ENCODE measurements at places on chromosomes 4 and X. TPM values are rescaled to one million over a fixed set of nuclear protein-coding genes. Genes with fewer than 3 reads are reported as not detected.

- no peak for DNase-seq
These were observed 12.7 kb upstream of the ZNF330 start for GRCh38 chr4:141207961-141208360.

The RAB33B gene
- total RNA-seq, result 9.5 TPM

The CPLX1 gene
- 0.20 TPM for total RNA-seq

DNA sequence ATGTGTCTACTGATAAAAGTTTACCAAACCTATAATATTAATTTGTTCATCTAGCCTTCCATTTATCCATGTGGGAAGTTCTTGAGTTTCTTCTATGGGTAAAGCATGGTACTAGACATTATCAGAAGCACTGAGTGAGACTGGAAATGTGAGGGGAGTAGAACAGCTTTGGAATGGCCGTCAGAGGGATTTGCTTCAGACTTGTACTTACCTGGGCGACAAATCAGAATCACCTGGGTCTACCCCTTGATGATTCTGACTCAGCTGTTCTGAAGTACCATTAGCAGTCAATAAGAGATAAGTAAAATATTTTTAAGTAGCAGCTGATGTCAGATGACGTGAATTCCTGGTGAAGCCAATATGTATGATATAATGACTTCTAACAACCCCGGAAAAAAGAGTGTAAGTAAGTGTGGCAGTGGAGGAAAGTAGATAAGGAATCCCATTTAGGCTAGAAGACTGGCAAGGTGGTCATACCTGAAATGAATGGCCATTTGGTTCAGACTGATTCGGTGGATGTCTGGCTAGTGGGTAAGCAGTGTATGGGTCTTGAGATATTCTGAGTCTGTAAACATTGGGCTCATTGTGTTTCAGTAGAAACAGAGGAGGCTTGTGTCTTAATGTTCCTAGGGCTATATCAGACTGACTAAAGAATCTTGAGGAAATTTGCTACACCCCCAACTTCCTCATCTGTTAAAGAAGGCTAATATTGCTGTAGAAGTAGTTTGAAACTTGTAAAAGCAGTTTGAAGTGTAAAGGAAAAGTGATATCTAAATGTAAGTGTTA lies 409.2 kb downstream of the NKX6-1 start:
- DNase-seq, result no peak

The CSN3 gene
- total RNA-seq, result not detected

The SERPINA7 gene
- not detected for total RNA-seq

The POU4F2 gene
- total RNA-seq, result not detected

DNA sequence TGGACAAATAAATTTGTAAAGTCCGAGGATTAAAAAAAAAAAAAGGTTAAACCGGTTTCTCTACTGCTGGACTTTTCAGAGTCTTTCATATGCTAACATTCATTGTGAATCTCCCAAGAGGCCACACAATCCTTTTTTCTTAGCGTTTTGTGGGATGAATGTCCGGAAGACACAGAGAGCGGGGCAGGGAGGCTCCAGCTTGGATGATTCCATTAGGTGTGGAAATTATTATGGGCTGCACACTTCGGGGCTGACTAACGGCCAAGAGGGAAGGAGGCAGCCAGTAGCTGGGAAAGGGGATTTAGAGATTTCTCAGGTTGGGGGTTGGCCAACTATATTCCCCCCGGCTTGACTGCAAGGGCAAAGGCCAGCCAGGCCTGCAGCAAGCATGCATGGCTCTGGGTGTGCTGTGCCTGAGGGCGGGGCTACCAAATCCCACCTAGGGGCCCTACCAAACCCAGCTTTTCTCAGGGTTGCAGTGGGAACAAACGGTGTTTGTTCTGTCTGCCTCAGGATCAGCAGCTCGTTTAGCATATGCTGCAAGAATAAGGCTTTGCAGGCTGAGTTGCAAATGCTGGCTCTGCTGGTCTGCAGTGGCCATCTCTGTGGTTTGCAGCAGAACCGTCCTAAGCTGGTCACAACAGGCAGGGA lies 28.6 kb downstream of the NYX start:
- DNase-seq, result no peak

All from Caki2 (cell line).